ENCODE measurements at places on chromosomes 7 and 10.
A peak's percentile ranks its signal among the peaks of the same experiment; 100 is the strongest.

GRCh38 chr7:33262476-33262875, 133.1 kb downstream of the BBS9 start:
- no peak for DNase-seq

GRCh38 chr7:6446838-6447580, 745 bp downstream of the DAGLB start:
- peak; percentile 25 for DNase-seq

GRCh38 chr10:80694930-80695329, 157.2 kb downstream of the SH2D4B start:
- DNase-seq, result no peak

DNA sequence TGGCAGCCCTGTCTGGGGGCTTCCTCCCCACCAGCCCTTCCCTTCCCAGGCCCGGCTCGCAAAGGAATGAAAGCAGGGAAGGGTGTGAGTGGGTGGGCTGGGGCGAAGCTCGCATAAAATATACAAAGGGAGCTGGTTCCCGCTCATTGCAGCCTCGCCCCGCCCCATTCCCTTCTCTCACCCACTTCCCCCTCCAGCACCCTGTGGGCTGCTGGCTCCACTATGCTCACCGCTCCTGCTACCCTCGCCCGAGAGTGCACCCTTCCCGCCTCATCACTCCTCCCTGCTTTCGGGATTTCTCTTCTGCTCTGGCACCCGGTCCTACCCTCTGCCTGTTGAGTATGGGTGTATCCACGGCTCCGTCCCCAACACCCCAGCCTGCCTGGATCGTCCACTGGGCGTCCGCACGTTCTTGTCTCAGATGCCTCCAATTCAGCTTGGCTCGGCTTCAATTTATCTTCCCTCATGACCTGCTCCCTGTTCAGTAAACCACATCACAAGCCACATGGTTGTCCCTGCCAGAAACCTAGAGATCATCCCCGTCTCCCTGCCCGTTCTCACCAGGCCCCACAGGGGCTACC, 14.4 kb upstream of the TTYH3 start:
- no peak for DNase-seq

DNA sequence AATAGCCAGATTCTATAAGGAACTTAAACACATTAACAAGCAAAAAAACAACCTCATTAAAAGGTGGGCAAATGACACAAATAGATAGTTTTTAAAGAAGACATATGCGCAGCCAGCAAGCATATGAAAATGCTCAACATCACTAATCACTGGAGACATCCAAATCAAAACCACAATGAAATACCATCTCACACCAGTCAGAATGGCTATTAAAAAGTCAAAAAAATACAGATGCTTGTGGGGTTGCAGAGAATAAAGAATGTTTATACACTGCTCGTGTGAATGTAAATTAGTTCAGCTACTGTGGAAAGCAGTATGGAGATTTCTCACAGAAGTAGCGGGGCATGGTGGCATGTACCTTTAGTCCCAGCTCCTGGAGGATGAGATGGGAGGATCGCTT, 164.0 kb downstream of the CHRM2 start:
- DNase-seq, result no peak

DNA sequence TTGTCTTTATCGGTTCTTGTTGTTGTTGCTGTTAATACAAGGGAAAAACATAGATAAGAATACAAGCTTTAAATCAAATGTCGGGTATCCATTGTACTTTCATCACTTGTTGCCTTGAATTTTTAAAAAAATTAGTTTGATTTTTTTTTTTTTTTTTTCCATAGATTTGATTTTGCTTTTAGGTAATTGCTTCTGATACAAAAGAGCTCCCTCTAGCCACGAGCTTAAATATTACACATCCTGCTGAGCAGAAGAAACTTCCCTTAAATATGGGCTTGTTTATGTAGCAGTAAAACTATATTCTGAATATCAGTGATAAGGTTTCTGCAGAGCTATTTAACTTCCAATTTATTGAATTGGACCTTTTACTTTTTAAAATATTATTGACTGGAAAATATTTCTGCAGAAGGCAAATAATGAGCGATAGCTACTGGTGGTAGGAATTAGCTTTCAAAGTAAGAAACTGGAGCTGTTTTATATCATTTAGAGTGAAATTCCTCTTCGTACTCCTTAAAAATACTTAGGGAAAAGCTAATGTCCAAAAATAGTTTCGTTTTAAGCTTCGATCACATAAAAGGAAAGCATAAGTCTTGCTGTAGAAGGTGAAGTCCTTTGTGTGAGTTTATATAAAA, 216.9 kb downstream of the POLR1F start:
- DNase-seq, result no peak

GRCh38 chr7:142880876-142881505, 4.6 kb downstream of the TRPV6 start:
- peak; percentile 60 for DNase-seq

- peak; percentile 20 for DNase-seq
These were observed 266.8 kb downstream of the CELF2 start for GRCh38 chr10:11284291-11285085.

- no peak for DNase-seq
These were observed 15.9 kb downstream of the VSIR start for GRCh38 chr10:71757399-71757922.

- no peak for DNase-seq
These were observed 88.8 kb downstream of the ZRANB1 start for GRCh38 chr10:125030567-125031197.

GRCh38 chr10:13939391-13939790, 352.6 kb downstream of the PRPF18 start:
- no peak for DNase-seq

DNA sequence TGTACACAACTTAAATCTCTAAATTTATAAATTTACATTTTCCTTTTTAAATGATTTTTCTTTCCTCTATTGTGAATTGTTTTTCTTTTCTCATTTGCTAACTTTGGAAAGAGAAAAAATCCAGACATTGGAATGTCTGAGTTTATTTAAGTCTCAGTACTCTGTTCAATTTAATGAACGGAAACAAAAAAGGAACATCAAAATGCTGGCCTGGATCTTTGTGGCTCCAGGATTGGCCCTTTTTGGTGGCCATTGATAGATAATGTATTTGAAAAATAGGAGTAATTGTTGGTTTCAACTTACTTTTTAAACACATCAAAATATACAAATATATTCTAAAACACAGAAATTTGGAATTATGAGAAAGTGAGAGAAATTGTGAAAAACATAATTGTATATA, 336.0 kb downstream of the SUGCT start:
- no peak for DNase-seq

DNA sequence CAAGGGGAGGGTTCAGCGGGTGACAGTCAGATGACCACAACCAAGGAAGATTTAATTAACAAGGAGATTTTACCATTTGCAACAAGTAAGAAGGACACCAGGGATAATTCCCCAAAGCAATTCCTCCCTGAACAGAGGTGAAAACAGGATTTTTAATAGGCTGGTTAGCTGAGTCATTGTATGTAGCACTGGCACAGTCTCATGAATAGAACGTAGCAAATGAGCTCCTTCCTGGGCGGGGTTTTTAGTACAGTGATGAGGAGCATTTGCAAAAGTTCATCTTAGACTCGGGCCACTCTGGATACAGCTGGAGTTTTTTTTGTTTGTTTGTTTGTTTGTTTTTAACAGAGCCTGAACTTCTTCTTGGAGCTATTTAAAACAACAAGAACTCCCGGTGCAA, 39.0 kb downstream of the TAC1 start:
- DNase-seq, result no peak

GRCh38 chr7:150363370-150363769, 5.3 kb upstream of the REPIN1 start:
- no peak for DNase-seq

GRCh38 chr7:157964521-157964920, 623.1 kb downstream of the PTPRN2 start:
- DNase-seq, result no peak

GRCh38 chr7:97873606-97874005, 1.4 kb upstream of the ASNS start:
- no peak for DNase-seq

DNA sequence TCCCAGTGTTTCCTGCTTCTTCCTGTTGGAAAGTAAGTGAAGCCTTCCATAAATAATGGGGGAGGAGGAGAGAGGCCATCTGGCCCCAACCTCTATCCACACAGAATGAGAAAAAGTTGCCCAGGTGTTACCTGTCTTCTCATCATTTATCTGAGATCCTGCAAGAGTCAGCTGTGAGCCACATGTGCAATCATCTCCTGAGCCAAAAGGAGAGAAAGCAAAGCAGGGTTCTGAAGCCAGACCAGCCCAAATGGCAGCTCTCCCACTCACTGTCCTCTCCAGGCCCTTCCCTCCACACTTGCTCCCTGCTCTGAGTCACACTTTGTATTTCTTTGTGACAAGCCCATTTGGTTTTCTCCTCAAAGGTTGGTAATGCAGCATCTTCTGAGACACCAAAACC, 65.9 kb downstream of the FAM204A start:
- no peak for DNase-seq

DNA sequence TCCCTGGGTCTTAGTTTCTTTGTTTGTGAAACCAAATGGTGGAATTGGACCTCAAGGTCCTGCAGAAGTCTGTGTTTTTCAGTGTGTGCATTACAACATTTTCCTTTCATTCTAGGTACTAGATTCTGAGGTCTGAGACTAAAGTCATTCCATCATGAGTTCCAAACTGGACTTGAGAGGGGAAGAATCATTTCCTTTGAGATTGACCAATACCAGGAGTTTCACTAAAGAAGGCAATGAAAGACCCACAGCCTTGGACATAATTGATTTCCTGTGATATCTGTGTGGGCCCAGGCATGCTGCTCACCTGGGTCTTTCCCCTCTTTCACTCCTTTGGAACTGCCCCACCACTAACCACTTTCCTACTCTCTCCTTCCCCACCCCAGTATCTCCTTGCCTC, 18.2 kb downstream of the TAS2R41 start:
- DNase-seq, result no peak

DNA sequence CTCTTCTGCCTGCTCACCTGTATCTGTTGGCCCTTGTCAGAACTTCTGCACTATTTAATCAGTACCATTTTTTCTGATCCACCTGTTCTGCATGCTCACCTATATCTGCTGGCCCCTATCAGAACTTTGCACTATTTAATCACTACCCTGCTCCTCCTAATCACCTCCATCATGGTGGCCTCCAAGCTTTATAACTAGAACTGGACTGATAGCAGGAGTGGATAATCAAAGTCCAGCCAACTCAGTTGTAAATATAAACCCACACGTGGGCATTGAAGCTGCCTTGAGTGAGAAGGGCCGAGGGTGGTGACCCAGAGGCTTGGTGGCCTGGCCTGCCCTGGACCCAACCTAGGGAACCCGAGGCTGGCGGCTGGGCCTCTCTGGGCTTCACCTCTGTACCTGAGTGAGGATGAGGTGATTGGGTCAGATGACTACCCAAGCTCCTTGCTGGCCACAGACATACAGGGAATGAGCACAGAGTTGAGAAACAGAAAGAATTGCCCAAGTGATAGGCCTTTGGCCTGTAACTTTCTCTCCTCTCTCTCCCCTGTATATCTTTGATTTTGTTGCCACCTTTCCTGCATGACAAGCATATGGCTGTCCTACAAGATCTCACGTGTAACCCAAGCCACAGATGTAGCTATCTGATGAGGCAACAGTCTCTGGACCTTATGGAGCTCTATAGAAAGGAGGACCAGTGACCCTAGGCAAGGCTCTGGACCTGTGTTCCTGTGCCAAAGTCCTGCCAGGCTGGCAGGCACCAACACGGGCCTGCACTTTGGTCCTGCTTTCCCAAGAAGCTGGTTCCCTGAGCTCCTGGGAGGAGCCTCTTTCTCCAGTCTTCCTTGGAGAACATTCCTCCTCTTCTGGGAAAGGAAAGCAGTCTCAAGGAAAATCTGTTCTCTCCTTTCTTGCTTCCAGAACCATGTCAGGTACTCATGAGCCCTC, 23.4 kb upstream of the FAM3C start:
- no peak for DNase-seq

DNA sequence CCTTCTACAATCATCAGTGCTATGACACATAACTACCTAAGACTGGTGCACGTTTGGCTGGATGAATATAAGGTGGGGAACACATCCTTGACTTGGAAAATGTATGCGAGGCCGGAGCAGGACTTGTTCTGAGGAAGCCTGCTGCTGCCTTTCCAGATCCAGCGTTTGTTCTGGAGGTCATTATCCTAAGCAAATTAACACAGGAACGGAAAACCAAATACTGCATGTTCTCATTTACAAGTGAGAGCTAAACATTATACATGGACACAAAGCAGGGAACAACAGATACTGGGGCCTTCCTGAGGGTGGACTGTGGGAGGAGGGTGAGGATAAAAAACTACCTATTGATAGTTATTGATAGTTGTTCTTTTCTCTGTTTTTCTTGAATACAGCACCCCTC, 10.8 kb upstream of the GALNT11 start:
- DNase-seq, result no peak

GRCh38 chr10:77562742-77563141, 74.9 kb downstream of the KCNMA1 start:
- no peak for DNase-seq

- DNase-seq, result no peak
These were observed 16.6 kb downstream of the PIP4K2A start for GRCh38 chr10:22697800-22698199.
